Stimulated activated CD8-positive, alpha-beta memory T cell treated with anti-CD3 and anti-CD28 coated beads, Interleukin-15, amount 100 ng/mL, for 48 hours (primary cell): ENCODE measurements at places on chromosomes 3 and 15.

DNA sequence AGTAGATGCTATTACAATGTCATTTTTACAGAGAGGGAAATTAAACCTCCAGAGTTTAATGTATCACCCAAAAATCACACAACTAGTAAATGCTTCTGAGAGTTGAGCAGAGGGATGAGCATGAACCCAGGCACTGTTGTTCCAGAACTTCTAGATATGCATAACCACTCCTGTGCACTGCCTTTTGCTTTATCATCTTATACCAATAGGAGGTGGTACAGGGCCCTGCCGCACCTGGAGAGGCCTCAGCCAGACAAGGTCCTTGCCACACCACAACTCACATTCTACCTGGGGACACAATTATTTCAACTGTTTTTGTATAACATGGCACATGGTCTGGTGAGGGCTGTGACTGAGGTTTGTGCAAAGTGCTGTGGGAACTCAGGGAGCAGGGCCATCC is 78.5 kb upstream of the NTRK3 start:
- no peak for DNase-seq

DNA sequence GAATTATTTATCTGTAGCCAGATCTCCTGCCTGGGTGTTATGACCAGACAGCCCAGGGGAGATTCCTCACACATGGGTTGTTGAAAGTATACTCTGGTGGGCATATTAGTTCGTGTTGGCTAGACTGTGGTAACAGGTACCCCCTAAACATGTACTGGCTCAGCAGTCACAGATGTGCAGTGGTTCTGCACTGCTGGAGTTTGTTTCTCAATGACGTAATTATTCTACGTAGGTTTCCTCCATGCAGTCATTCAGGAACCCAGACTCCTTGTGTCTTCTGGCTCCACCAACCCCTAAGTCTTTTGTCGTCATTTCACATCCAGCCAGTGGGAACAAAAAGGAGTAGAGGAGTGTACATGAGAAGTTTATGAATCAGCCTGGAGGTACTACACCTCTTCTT is 16.2 kb downstream of the LSM3 start:
- DNase-seq, result no peak

DNA sequence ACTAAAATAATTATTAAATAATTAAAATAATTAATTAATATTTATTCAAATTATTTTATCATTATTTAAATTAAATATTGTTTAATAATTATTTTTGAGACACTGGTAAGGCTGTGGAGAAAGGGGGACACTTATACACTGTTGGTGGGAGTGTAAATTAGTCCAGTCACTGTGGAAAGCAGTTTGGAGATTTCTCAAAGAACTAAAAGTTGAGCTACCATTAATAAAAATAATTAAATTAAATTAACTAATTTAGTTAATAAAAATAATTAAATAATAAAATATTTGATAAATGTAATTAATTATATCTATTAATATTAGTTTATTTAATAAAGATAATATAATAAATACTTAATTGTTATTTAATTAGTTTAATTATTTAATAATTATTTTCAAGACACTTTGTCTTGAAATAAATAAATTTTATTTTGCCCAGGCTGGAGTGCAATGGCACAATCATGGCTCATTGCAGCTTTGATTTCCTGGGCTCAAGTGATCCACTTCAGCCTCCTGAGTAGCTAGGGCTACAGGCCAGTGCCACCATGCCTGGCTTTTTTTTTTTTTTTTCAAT is 16.4 kb upstream of the TNIK start:
- no peak for DNase-seq

GRCh38 chr3:111715911-111716523 is 120.9 kb upstream of the ZBED2 start:
- no peak for DNase-seq

DNA sequence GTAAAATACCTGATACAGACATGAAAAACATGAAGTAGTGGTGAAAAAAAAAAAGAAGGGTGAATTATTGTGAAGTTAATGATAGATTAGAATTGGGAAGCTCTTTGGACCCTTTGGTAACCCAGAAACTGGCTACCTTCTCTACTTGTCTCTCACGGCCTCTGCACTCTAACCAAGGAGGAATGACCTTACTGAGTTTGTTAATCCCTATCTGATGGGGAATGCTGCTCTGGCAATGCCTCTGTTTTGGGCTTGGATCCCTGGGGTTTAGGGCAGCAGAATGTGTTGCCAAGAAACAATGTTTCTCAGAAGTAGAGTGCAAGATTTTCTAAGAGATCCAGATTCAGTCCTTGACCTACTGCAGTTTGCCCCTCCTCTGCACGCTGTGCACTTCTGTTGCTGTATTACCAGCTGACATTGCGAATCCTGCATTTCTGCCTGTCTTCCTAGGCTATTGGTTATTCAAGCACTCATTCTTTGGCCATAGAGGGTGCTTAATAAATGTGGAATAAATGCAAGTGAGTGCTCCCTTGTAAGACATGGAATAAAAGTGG is 49.2 kb upstream of the MAP3K13 start:
- no peak for DNase-seq

- peak; percentile 50 for DNase-seq
Observed at GRCh38 chr3:59425942-59426341, 376.1 kb upstream of the CFAP20DC start.

- no peak for DNase-seq
Observed at GRCh38 chr3:4030624-4031023, 231.4 kb downstream of the LRRN1 start.

- DNase-seq, result no peak
Observed at GRCh38 chr3:37143821-37144220, 30.6 kb downstream of the LRRFIP2 start.

DNA sequence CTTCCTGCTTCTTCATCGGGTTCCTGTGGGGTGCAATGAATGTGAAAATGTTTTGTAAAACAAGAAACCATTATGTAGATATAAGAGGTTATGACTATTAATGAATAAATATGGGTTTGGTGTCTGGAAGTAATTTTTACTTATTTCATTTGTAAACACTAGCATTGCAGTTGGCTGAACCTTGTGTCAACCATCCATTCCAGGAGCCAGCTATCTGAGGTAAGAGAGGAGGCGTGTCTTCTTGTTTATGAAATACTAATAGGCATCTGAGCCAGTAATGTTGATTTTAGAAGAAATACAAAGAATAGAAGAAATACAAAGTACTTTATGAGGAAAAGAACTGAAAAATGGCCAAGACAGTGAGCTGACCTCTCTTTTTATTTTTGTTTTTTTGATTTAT is 187.5 kb downstream of the LPP start:
- no peak for DNase-seq
